IPS DF 6.9 (cell line): ENCODE measurements at places on chromosomes 2 and 18.

GRCh38 chr18:13269521-13270011, 51.0 kb downstream of the LDLRAD4 start:
- no peaks in the 10 kb centered on the region for H3K36me3 ChIP-seq
- H3K4me3 ChIP-seq, result no peak overlapping the region
- H3K27me3 ChIP-seq, result no peaks in the 10 kb centered on the region

DNA sequence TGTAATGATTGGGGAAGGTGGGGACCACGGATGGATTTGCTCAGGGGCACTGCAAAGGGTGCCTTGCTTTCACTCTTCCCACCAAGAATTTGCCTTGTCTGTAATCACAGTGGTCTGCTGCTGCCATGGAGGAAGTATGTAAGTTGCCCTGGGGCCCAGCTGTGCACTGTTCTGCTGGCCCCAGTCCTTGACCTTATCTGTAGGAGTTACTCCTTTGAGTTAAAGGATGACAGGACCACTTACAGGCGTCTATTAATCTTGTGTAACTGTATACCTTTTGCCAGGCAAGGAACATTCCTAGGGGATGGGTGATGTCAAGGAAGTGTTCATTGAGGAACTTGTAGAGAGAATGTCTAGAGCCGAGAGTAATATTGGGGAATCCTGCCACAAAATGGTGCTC, 212.8 kb upstream of the LRRTM1 start:
- H3K4me3 ChIP-seq, result no peak overlapping the region
- no peak overlapping the region for H3K27ac ChIP-seq
- no peak for DNase-seq
- H3K36me3 ChIP-seq, result no peaks in the 10 kb centered on the region
- H3K27me3 ChIP-seq, result no peaks in the 10 kb centered on the region

GRCh38 chr2:206683546-206683945, 34.6 kb downstream of the DYTN start:
- H3K4me3 ChIP-seq, result no peak overlapping the region
- DNase-seq, result no peak
- no peaks in the 10 kb centered on the region for H3K36me3 ChIP-seq
- no peaks in the 10 kb centered on the region for H3K27me3 ChIP-seq
- H3K4me1 ChIP-seq, result no peaks in the 10 kb centered on the region

GRCh38 chr2:6470518-6470917, 395.2 kb downstream of the CMPK2 start:
- H3K27ac ChIP-seq, result no peak overlapping the region
- no peaks in the 10 kb centered on the region for H3K36me3 ChIP-seq

GRCh38 chr2:27954771-27955383, 64.3 kb downstream of the BABAM2 start:
- no peaks in the 10 kb centered on the region for H3K27me3 ChIP-seq
- no peak for DNase-seq
- no peaks in the 10 kb centered on the region for H3K36me3 ChIP-seq
- no peak overlapping the region for H3K27ac ChIP-seq

- H3K4me3 ChIP-seq, result no peak overlapping the region
- no peaks in the 10 kb centered on the region for H3K4me1 ChIP-seq
- DNase-seq, result no peak
- H3K27ac ChIP-seq, result no peak overlapping the region
- no peaks in the 10 kb centered on the region for H3K36me3 ChIP-seq
Observed at GRCh38 chr2:224870341-224870740, 154.2 kb upstream of the CCDC195 start.

GRCh38 chr2:183349091-183349490, 224.8 kb downstream of the NUP35 start:
- DNase-seq, result no peak
- no peak overlapping the region for H3K27ac ChIP-seq
- H3K27me3 ChIP-seq, result no peaks in the 10 kb centered on the region
- no peaks in the 10 kb centered on the region for H3K4me1 ChIP-seq
- no peak overlapping the region for H3K4me3 ChIP-seq
- no peaks in the 10 kb centered on the region for H3K36me3 ChIP-seq

DNA sequence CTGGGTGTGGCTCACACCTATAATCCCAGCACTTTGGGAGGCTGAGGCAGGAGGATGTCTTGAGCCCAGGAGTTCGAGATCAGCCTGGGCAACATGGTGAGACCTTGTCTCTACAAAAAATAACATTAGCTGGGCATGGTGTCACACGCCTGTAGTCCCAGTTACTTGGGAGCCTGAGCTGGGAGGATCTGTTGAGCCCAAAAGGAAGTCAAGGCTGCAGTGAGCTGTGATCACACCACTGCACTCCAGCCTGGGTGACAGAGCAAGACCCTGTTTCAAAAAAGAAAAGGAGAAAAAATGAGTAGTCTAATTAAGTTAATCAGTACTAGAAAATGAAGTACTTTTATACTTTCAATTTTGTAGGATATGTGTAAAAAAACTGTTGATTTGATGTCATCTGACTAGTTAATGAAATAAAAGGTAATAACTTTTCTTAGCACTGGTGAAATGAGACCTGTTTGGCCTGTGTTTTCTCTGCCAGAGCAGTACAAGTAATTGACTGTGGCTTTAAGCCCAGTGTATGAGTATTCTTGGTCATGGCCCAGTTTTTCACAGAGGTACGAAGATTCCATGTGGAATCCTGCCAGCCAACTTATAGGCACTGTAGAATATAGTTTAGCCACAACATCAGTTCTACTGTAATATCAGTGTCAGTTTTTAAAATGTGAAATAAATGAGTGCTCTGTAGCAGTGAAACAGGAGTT, 35.8 kb downstream of the MFSD6 start:
- DNase-seq, result no peak
- no peaks in the 10 kb centered on the region for H3K36me3 ChIP-seq
- H3K4me3 ChIP-seq, result no peak overlapping the region

DNA sequence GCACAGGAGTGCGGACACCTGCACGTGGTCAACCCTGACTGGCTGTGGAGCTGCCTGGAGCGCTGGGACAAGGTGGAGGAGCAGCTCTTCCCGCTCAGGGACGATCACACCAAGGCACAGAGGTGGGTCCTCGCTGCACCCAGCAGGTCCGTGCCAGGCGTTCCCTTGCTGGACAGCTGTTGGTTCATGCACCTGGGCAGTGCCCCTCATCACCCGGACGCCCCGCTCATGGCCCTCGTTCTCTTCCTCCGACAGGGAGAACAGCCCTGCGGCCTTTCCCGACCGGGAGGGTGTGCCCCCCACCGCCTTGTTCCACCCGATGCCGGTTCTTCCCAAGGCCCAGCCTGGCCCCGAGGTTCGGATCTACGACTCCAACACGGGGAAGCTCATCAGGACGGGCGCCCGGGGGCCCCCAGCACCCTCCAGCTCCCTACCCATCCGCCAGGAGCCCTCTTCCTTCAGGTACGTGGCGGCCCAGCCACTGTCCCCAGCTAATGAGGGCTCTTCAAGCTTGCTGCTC, 38.0 kb downstream of the CTDP1 start:
- DNase-seq, result no peak
- H3K4me1 ChIP-seq, result no peaks in the 10 kb centered on the region
- H3K36me3 ChIP-seq, result peaks cover 26% of the 10 kb centered on the region

GRCh38 chr2:241358470-241358869, 2.4 kb downstream of the FARP2 start:
- no peak for DNase-seq
- H3K27me3 ChIP-seq, result no peaks in the 10 kb centered on the region
- H3K4me3 ChIP-seq, result no peak overlapping the region
- 0 out of 2 replicates have a peak, but pooled peaks cover 5% of the 10 kb centered on the region for H3K36me3 ChIP-seq
- no peak overlapping the region for H3K27ac ChIP-seq

- H3K27me3 ChIP-seq, result no peaks in the 10 kb centered on the region
- H3K36me3 ChIP-seq, result no peaks in the 10 kb centered on the region
- no peak for DNase-seq
- H3K4me1 ChIP-seq, result peaks cover 2% of the 10 kb centered on the region; the same call in 1 of the 2 replicates
Observed at GRCh38 chr2:161995553-161996016, 78.4 kb downstream of the DPP4 start.

DNA sequence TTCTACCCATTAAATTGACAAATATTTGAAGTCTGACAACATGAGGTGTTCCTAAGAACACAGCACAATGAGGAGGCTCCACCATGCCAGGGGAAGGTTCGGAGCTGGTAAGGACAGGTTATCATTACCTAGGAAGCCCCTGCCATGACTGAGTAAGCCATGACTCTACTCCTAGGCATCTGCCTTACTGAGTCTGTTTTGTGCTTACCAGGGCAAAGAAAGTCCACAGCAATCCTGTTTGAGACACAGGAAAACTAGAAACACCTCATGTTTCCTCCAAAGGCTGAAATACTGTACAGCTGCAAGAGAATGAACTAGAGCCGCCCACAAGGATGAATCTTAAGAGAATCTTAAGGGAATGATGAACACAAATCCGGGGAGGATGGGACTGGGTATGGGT, 11.6 kb downstream of the TGFBRAP1 start:
- H3K4me3 ChIP-seq, result no peak overlapping the region
- H3K36me3 ChIP-seq, result no peaks in the 10 kb centered on the region
- no peaks in the 10 kb centered on the region for H3K4me1 ChIP-seq
- no peak for DNase-seq

GRCh38 chr2:63287956-63288355, 237.3 kb downstream of the OTX1 start:
- no peak for DNase-seq
- peaks cover 1% of the 10 kb centered on the region; the same call in 1 of the 2 replicates for H3K27me3 ChIP-seq
- H3K4me3 ChIP-seq, result no peak overlapping the region
- no peak overlapping the region for H3K27ac ChIP-seq

GRCh38 chr2:88841224-88841929, 149.9 kb downstream of the RPIA start:
- H3K4me3 ChIP-seq, result no peak overlapping the region
- no peaks in the 10 kb centered on the region for H3K36me3 ChIP-seq
- H3K4me1 ChIP-seq, result no peaks in the 10 kb centered on the region
- H3K27me3 ChIP-seq, result no peaks in the 10 kb centered on the region

- DNase-seq, result no peak
- H3K4me3 ChIP-seq, result no peak overlapping the region
- H3K36me3 ChIP-seq, result no peaks in the 10 kb centered on the region
- H3K27me3 ChIP-seq, result no peaks in the 10 kb centered on the region
- H3K4me1 ChIP-seq, result no peaks in the 10 kb centered on the region
Observed at GRCh38 chr2:232335859-232336215, 42.7 kb upstream of the ALPP start.

DNA sequence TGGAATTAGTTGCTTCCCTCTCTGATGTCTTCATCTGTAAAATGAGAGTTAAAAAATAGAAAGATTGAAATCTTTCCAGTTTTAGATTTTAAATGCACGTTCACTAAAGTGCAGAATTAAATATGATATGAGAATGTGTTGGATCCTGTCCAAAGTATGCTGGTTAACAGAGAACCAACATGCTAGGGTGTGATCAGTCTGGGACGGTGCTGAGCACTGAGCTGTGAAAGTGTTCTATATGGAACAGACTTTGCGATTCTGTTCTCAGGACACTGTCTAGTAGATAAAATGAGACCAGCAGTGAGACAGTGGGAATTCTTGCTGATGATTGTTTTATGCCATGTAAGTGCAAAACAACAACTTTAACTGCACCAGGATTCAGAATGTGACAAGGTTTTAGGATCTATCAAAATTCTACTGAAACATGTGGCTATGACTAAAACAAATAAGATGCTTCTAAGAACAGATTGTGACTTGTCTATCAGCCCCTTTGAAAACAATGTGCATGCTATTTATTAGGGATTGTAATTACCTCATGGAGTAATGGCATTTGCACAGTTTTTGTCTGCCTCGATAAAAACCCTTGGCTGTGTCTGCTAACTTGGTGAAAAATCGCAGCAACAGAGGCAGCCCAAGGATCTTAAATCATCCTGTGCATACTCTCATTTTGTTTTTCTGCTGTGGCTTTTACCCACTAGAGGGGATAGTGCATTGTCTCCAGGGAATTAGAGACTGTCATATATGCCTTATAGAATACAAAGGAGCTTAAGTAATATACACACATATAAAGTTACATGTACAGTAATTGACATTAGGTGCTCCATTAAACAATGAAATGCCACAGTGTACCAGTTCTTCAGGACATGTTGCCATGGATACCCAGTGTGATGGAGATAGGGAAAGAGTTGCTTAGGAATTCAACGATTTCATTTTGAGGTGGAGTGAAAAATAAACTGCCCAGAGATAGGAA, 55.1 kb downstream of the MAP3K20 start:
- no peak overlapping the region for H3K27ac ChIP-seq
- no peaks in the 10 kb centered on the region for H3K36me3 ChIP-seq
- no peak for DNase-seq

GRCh38 chr18:54149078-54149697, 75.3 kb downstream of the MBD2 start:
- H3K4me1 ChIP-seq, result peaks cover 3% of the 10 kb centered on the region; the same call in 1 of the 2 replicates
- DNase-seq, result no peak
- H3K36me3 ChIP-seq, result no peaks in the 10 kb centered on the region
- H3K4me3 ChIP-seq, result no peak overlapping the region
- no peaks in the 10 kb centered on the region for H3K27me3 ChIP-seq
